Brain pericyte (primary cell): ENCODE measurements at places on chromosomes 1 and 21.

- DNase-seq, result no peak
These were observed 148.6 kb downstream of the HUNK start for GRCh38 chr21:32021319-32021994.

DNA sequence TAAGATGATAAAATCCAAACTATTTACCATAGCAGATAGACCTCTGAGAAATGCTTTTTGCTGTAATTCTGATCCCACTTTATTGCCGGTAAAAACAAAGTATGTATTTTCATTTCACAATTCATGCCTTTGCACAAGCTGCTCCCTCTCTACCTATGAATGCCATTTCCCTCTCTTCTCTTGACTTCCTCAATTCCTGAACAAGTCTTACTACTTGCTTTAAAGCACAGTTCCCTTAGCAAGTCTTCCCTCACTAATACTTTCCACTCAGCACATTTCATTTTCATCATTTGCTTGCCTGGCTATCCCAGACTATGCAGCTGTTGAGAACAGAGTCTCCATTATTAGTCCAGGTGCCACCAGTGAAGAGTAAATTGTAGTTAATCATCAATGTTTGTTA is 13.8 kb downstream of the GPATCH2 start:
- no peak for DNase-seq

GRCh38 chr1:77511440-77511840 is 171.0 kb downstream of the ZZZ3 start:
- no peak for DNase-seq

DNA sequence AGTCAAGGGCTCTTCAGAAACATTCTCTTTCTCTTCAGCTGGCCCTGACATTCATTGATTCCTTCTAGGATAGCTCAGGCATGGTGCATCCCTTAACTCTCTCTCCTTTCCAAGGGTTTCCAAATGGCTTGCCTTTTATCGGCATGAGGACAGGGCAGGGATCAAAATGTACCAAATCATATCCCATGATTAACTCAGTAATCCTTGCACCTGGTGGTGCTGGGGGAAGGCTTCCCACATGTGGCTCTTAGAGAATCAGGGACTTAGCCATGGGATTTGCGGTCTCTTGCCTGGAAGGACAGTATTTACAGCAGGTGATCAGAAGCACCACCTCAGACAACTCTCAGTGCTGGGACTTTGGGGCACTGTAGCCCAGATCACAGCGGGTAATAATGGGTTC is 46.2 kb upstream of the EDEM3 start:
- no peak for DNase-seq

GRCh38 chr1:226215239-226215638 is 8.2 kb upstream of the MIXL1 start:
- DNase-seq, result no peak

DNA sequence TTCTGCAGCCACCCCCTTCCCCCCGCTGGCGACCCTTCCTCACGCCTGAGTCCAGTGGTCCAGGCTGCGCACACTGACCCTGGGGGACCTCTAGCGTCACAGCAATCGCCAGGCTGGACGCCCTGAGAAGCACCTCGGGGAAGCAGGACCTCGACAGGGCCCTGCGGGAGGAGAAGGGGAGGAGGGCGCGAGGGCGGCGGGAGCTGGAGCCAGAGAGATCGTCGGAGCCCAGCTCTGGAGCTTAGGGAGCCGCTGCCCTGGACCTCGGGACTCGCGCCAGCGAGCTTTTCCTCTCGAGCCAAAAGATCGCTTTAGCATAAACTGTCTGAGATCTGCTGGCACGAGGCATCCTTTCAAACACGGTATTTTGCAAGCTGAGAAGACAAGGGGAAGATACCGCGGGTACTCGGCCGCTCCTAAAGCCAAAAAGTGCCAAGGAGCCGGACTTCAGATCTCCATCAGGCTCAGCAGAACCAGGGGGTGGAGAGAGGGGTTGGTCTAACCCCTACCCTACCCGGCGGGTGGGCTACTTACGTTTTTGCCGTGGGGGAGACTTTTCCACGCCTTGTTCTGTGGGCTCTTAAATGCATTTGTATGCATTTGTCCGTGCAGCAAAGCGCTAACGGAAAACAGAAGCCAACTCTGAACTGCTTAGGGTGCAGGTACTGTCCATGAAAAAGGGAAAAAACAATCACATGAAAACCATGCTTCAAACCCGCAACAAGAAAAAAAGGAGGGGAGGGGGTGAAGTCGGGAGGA is 586 bp downstream of the COL24A1 start:
- DNase-seq, result peak; percentile 22

GRCh38 chr1:36208978-36209703 is 15.1 kb upstream of the THRAP3 start:
- no peak for DNase-seq

GRCh38 chr1:87432685-87433084 is 104.0 kb downstream of the LMO4 start:
- no peak for DNase-seq

- DNase-seq, result no peak
These were observed 8.1 kb upstream of the CLCA4 start for GRCh38 chr1:86538775-86539174.

DNA sequence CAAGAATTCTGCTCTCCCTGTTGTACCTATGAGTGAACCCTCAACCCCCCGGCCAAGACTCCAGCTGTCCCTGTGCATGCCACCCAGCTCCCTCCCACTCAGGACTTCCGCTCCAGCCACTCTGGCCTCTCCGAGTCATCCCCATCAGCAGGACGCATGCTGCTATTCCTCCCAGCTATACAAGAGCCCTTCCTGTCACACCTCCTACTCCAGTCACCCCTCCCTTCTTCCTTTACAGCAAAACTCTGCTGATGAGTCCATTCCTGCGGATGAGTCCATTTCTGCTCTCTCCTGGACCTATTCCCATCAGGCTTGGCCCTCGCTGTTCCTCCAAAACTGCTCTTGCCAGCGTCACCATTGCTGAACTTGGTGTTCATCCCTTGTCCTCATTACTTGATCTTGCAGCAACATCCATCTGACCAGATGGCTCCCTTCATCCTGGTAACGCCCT is 42.2 kb downstream of the H3-3A start:
- no peak for DNase-seq

- no peak for DNase-seq
These were observed 30.4 kb upstream of the COG2 start for GRCh38 chr1:230611878-230612235.

DNA sequence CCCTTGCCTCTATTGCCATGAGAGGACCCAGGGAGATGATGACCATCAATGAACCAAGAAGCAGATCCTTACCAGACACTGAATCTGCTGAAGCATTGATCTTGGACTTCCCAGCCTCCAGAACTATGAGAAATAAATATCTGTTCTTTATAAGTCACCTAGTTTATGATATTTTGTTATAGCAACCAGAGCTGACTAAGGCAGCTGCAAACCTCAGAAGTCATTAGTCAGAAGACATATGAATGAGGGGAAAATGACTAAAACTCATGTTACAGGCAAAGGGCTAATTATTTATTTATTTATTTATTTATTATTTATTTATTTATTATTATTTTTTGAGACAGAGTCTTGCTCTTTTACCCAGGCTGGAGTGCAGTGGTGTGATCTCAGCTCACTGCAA is 321.1 kb downstream of the TGFB2 start:
- DNase-seq, result no peak

DNA sequence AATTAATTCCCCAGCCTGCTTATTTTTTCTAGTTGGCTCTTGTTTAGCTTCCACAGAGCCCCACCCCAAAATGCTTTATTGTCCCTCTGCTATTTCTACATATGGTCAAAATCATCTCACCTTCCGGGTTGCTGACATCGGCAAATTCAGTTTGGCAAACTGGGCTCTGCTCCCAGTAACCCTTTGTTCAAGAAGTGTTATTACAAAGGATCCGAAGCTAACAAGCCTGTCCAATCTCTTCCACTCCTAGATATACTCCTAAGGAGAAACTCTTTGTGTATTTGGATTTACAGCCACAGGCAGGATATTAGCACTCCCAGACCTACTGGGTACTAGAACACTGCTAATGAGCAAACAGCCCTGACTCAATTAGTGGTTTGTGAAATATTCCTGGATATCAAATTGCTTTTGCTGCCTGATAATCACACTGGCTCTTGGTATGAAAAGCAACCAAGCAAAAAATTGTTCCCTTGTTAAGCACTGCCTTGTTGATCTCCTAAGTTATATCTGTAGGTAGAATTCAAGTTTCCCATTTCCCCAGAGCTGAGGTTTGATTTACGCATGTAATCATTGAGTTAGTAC is 4.0 kb downstream of the JUN start:
- DNase-seq, result no peak

DNA sequence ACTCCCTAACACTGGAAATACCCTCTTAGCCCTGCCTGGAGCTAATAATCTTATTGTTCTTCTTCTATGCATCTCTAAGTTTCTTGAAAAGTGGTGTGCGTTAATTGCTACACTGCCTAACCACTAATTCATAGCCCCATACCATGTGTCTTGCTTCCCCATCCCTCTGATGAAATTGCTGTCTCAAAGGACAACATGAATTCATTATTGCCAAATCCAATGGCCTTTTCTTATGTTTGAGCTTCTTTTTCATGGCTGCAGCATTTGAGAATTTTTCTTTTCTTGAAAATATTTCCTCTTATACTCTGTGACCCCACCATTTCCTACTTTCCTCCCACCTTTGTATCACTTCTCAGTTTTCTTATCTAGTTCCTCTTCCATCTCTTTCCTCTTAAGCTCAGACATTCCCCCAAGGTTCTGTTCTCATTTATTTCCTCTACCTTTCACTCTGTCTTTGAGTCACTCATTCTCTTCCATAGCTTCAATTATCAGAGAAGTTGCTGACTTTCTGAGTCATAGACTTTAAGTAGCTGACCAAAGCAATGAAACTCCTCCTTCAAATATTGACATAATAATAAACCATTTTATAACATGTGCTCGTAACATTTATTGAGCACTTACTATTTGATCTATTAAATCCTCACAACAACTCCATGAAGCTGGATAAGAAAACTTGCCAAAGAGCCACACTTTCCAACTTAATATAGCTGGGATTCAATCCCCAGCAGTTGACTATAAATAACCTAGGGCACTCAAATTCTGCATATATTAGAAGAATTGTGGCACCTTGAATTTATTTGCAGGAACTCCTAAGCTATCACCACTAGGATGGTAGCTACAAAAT is 35.5 kb upstream of the ATP6V1G3 start:
- DNase-seq, result no peak

GRCh38 chr21:42258150-42258884 is 39.4 kb downstream of the ABCG1 start:
- DNase-seq, result no peak

DNA sequence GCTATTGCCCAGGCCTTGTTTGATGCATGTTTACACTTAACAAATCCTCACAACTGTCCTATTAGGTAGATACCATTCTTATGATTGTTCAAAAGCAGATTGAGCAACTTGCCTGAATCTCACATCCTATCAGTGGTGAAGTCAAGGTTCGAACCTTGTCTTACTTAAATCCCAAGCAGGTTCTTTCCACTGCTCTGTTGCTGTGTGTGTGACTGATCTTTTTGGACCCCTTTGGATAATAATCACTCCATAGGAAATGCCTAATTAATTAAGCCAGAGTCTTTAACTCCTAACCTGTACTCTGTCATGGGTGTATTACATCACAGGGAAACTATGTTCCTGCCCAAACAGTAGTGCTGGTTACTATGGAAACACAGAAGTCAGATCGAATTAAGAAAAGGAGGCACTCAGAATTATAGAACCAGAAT is 84.2 kb downstream of the SPATA46 start:
- DNase-seq, result no peak

DNA sequence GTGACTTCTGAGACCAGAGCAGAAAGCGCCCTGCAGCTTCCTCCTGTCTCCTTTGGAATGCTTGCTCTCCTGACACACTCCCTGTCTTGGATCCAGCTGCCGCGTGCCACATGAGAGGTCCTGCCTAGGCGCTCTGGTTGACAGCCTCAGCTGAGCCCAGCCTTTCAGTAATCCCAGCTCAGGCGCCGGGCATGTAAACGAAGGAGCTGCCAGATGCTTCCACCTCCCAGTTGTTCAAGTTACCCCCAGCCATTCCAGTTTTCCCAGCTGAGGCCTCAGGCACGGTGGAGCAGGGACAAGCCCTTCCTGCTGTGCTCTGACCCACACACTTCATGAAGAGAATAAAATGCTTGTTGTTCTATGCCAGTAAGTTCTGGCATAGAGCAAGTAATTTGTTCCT is 14.3 kb upstream of the CD34 start:
- DNase-seq, result peak; percentile 21

GRCh38 chr1:6777813-6778212 is 7.4 kb upstream of the CAMTA1 start:
- no peak for DNase-seq

DNA sequence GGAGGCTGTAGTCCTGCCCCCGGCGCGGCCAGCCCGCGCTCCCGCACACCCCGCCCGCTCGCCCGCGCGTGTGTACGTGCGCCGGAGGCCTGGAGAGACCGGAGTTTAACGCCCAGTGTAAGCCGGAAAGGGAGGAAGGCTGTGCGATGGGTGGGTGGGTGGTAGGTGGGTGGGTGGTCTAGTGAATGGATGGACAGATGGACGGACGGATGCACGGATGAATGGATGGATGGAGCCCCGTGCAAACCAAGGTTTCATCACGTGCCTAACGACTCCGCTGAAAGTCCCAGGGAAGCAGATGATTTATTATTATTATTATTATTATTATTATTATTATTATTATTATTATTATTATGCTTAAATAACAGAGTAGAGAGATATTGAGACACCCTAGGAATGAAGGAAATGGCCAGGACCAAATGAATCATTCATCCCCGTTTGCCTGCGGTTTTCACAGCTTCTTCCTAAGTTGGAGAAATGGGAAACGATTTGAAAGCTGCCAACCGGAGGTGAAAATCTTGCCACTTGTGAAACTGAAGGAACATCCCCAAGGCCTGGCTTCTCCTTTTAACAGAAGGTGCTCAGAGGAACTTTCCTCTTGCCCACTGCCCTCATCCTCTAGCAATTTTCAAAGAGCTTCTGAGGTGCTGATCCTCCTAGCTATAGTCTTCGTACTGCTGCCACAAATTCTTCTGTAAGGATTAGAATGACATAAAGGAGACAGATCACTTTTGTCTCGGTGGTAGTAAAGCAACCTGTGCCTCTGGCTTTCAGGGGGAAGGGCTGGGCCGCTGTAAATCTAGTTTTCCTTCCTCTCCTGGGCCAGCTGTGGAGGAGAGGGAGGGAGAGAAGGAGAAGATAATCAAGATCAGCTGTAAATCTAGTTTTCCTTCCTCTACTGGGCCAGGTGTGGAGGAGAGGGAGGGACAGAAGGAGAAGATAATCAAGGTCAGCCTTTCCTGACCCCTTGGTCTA is 648 bp upstream of the RGS7 start:
- DNase-seq, result no peak
